ENCODE measurements at places on chromosomes 2 and 18.

DNA sequence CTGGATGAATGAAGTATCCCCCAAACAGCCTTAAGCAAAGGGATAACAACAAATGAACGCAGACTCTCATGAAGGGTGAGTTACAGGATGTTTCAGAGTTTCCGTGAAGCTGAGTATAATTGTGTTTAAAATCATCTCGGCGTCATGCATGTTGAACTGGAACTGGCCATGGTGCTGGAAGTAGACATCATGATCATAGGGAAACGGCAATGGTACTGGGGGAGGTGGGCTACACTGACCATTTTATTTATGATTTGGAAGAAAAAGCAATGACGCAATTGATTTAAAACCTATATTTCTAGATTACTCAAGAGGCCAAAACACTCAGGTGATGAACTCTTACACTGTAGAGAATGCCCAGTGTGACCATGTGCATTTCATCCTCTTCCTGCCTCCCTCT lies 387.9 kb upstream of the MYT1L start:
- DNase-seq, result no peak

DNA sequence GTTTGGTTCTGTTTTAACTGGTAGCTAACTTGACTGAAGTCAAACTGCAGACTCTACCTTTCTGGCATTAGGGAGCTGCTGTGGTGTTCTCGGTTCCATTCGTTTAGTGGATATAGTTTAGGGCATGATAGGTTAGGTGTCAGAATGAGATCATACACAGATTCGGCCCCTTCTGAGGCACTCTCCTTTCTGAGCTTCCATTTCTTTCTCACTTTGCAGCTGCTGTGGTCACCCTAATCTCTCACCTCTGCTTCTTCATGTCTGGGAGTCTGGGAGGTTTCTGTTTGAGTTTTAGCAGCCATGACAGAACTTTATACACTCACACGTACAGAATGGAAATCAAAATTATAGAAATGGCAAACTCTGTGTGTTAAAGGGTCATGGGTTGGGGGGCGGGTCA lies 122.8 kb downstream of the ATP9B start:
- DNase-seq, result no peak

DNA sequence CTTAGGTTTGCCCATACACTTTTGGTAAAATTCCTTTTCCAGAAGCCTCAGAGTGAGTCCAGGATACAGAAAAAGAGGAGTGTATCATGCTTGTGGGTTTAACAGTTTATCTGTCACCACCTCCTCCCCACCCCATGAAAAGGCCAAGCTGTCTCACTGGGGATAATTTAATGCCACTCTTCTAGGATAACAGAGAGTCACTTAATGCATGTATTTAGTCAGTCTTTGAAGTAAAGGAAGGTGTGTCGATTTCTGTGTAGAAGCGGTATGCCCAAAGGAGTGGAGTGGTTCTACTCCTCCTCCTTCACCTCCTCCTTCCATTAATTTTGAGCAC lies 116.4 kb downstream of the QPCT start:
- no peak for DNase-seq

GRCh38 chr2:207241198-207241597 lies 75.5 kb upstream of the KLF7 start:
- no peak for DNase-seq

GRCh38 chr2:111100087-111100764 lies 20.5 kb upstream of the BCL2L11 start:
- no peak for DNase-seq

DNA sequence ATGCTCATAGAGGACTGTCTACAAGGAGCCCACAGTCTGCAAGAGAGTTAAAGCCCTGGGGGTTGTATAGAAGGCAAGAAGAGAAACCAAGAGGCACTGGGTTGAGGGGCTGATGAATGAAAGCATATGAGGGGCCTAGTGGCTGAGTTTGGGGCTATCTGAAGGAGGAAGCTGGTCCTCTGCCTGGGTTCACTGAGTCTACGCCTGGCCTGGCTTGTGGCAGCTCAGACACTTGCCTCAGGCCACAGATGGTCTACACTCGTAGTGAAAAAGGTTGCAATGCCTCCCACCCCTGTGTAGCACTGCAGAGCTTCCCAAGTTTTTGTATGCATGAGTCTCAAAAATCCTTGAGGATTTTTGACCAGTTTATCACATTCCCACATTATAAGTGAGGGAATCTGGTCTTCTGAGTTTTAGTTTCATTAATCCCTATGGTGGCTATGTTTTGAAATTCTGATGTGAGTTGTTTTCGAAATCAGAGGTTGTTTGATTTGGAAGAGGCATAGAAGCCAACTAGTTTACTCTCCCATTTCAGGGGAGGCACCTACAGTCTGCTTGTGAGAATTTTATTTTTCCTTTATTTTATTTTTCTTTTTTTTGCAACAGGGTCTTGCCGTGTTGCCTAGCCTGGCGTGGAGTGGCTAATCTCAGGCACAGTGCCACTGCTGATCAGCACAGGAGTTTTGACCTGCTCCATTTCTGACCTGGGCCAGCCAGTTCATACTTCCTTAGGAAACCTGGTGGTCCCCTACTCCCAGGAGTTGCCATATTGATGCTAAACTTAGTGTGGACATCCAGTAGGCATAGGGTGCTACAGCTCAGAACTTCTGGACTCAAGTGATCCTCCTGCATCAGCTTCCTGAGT lies 10.0 kb downstream of the MYCN start:
- no peak for DNase-seq

DNA sequence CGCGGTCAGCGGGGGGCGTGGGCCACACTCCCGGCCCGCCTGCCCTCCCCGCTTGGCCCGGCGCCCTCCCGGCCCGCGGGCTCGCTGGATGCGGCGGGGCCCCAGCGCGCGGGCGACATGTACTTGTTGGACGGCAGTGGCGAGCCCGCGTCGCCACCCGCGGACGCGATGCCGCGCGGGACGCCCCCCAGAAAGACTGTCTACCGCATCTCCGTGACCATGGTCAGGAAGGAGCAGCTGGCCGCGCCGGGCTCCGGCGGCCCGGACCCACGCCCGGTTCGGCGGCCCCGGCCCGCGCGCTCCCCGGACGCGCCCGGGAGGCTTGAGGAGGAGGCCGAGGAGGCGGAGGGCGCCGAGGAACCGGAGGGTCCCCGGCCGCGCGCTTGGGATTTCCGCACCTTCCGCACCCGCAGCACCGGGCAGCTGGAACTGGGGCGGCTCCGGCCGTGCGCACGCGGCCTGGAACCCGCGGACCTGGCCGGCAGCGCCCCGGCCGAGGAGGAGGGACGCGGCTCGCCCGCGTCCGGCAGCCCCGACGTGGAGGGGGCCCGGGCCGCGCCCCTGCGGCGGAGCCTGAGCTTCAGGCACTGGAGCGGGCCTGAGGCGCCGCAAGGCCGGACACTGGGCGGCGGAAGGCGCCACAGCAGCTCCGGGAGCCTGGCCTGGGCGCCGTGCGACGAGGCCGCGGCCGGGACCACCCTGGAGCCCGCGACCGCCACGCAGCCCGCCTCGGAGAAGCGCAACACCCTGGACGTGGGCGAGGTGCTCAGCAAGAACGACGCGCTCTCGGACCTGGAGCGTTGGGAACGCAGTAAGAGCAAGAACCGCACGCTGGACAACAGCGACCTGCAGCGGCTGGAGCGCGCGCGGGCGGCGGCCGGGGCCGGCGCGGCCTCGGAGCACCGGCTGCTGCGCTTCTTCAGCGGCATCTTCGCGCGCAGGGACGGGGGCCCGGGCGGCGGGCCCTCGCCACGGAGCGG lies 176.4 kb downstream of the AGAP1 start:
- peak; percentile 40 for DNase-seq

DNA sequence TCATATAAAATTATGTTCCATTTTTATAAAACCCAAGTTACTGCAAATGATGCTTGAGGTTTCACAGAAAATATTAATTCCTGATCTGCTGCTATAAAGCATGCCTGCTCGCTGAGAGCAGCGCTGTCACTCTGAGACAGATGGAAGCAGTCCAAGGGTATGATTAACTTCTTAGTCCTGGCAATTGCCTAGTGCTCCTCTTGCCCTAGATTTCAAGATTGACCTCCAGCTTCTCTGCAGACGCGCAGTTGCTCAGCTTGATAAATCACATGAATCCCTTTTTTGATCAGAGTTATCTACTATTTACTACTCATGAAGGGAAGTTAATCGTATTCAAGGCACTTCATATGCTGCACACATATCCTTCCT lies 154.6 kb upstream of the REV1 start:
- no peak for DNase-seq

Data from NCI-H1092 (cell line).